Suppressor macrophage treated with lipopolysaccharide for 1 hour (primary cell): ENCODE measurements at places on chromosomes 7 and 10.

DNA sequence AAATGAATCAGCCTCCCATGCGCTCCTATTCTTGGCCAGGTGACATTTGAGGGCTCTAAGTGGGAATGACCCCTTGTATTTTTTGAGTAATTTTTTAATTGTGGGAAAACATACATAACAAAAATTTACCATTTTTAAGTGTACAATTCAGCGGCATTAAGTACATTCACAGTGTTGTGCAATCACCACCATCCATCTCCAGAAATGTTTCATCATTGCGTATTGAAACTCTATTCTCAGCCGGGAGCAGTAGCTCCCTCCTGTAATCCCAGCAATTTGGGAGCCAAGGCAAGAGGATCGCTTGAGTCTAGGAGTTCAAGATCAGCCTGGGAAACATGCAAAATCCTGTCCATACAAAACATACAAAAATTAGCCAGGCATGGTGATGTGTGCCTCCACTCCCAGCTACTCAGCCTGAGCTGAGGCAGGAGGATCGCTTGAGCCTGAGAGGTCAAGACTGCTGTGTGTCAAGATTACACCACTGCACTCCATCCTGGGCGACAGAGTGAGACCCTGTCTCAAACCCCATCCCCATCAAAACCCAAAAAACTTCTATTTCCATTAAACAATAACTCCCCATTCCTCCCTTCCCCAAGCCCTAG, 2.5 kb downstream of the ANTXRL start:
- DNase-seq = no peak

DNA sequence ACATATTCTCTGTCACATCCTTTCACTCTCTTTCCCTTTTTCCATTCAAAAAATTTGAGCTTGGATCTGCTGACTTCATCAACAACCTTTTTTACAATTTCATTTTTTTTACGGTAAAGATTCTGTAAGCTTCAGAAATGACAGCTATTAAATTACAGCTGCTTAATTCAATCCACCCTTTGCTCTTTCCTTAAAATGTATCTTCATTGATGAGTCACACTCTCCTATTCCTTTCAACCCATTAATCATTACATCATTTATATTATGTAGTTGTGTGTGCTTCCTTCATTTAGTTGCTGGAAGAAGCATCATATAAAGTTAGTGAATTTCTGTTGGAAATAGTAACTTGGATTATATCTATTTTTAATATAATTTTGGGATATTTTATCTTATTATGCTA, 67.1 kb upstream of the MAGI2 start:
- no peak for DNase-seq

- DNase-seq = no peak
Measured at GRCh38 chr7:82021036-82021435, 251.2 kb upstream of the HGF start.

GRCh38 chr7:95921543-95921942, 149.2 kb downstream of the DYNC1I1 start:
- peak; percentile 22 for DNase-seq

- DNase-seq = no peak
Measured at GRCh38 chr10:10092581-10092980, 925.1 kb upstream of the CELF2 start.

GRCh38 chr10:72024596-72024995, 60.4 kb downstream of the CHST3 start:
- no peak for DNase-seq

DNA sequence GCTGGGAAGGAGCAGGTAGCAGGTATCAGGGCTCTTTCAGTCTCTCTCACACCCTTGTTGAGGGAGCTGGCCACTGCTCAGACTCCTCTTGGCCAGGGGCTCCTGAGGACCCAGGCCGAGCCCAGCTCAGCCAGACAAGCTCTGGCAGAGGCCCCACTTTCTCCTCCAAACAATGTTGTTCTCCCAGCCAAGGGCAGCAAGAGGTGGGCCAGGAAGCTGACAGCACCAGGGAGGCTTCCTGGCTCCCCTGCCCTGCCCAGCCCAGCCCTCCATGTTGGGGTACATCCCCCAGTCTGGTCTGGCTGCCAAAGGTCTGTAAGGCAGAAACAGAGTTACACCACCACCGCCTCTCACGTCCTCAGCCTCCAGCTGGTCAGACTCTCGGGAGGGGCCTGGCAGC, 33.9 kb upstream of the COL13A1 start:
- DNase-seq = no peak

DNA sequence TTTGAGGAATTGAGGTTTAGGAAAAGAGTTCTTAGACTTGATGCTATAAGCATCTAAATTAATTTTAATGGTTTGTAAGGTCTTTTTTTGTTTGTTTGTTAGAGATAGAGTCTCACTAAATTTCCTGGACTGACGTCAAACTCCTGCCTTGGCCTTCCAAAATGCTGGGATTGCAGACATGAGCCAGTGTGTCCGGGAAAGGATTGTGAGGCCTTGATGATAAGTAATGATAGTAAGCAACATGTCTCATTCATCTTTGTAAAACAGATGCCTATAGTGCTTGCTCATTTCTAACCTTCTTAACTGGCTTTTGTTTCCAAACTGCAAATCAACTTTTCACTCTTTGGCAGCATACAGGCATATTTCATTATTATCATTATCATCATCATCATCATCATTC, 176.0 kb upstream of the KCND2 start:
- DNase-seq = no peak

- DNase-seq = no peak
Measured at GRCh38 chr7:55474944-55475854, 97.1 kb downstream of the VOPP1 start.

GRCh38 chr7:154844955-154845354, 158.0 kb downstream of the PAXIP1 start:
- DNase-seq = no peak

DNA sequence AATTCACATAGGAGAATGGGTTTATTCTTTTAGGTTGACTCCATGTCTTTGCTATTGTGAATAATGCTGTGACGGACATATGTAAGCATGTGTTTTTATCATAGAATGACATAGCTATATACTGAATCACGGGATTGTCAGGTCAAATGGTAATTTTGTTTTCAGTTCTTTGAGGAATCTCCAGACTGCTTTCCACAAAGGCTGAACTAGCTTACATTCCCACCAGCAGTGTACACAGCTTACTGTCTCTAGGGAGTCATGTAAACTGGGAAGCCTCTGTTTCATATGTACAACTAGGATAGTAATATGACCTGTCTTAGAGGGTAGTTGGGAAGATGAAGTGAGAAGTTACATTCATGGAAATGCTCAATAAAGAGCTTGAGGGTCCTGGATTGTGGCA, 6.8 kb upstream of the C10orf120 start:
- no peak for DNase-seq

DNA sequence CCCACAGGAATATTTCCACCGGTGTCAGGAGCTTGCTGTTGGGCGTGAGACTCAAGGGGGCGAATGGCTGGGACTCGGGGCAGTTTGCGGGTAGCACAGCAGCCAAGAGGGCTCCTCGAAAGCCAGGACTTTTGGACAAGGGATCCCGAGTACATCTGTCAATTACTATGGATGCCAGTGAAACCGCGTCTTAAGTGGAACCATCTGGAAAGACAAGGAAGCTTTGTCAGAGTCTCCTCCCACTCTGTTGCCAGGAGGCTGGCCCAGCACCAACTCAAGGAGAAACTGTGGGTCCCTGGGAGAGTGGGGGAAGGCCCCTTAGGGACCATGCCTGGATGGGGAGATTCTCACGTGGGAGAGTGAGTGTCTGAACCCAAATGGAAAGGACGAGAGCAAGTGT, 57.1 kb downstream of the C10orf143 start:
- no peak for DNase-seq

DNA sequence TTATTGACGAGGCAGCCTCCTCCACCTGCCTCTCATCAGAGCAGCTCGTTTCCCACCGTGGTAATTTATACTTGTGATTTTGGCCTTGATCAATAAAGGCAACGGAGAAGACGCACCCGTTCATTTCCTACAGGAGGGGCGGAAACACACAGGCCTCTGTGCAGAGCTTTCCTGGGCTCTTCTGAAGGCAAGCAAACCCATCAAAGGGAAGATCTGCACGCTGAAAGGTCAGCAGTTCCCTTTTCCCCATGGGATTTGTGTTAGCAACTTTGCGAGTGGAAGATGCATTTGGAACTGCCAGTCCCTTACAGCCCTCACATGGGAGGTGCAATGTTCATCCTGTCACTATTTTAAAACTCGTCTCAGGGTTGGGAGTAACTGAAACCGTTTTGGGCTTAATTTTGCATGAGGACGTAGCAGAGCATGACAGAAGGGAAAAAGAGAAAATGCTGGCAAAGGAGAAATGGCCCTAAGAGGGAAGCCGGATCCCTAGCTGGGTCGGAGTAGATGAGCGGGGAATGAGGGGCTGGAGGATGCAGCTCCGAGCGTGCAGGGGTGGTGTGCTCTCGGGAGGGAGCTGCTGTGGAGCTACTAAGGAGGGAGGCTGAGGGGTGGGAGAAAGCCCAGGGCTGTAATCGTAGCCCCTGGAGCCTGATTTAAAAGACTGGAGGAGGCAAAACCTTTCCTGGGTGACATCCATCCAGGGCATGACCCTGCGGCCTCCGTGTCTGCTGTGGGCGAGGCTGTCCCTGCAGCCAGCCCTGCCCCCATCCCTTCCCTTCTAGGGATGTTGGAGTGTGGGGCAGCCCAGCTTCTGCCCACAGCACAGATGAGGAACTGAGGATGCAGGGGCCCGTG, 111.1 kb upstream of the FAM20C start:
- peak; percentile 45 for DNase-seq

DNA sequence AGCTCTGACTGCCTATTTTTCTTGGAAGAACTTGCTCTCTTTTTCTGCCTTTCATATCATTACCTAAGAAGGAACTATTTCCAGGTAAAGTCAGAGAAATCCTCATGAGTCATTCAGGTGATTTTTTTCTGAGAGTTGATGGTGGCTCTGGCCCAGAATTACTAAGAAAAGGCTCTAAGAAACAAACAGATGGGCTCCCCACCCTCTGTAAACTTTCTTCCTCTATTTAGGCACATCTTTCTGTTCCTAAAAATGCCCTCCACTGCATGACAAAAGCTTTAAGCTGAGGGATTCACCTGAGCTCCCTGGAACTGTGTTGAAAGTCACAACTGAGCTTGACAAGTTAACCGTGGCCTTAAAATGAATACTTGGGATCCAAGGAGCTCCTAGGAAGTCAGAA, 1.6 kb downstream of the OLAH start:
- no peak for DNase-seq

DNA sequence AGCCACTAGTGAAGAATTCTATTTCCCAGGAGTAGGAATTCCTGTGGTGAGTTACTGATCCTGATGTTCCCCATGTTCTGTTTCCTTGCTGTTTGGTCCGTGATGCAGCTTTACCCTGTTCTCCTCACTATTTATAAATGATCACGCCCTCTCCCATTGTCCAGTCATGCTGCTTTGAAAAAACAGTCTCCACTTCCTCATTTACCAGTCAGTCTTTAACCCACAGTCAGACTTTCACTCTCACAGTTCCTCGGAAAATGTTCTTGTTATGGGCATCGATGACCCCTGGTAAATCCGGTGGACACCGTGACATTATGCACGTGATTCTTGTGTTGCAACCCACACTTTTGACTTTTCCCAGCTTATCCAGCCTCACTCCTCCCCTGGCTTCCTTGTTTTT, 14.4 kb downstream of the SCIN start:
- DNase-seq = peak; percentile 91

DNA sequence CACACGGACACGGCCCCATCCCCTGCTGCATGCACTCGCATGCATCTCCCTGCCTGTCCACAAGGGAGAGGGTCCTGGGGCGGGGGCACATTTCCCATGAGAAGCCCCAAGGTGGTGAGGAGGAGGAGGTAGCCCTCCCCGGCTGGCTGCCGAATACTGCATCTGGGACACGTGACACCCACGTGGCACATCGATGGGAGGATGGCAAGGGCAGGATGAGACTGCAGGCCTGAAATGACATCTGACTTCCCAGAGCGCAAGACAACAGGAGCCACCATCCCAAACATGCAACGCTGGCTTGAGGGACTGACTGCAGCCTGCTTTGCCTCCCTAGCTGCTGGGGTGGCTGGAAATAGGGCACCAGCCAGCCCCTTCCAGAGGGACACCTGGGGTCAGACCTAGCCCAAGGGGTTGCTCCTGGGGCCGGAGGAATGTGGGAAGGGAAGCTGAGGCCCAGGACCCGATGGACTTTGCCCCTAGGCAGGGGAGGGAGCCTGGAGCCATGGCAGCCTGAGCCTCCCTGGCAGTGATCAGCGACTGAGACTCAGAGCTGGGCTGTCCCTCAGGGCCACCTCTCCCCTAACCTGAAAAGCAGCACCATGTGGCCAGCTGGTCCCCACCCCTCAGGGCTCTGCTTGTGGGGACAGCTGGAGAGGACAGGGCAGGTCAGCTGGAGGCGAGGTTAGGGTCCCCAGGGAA, 16.1 kb downstream of the BUD23 start:
- DNase-seq = no peak

GRCh38 chr7:26587536-26587935, 276.9 kb downstream of the SKAP2 start:
- DNase-seq = no peak

GRCh38 chr10:35079763-35080162, 10.4 kb downstream of the CUL2 start:
- peak; percentile 22 for DNase-seq

GRCh38 chr7:106370542-106370941, 85.8 kb upstream of the NAMPT start:
- no peak for DNase-seq

- DNase-seq = no peak
Measured at GRCh38 chr10:3574451-3574850, 210.6 kb downstream of the KLF6 start.

DNA sequence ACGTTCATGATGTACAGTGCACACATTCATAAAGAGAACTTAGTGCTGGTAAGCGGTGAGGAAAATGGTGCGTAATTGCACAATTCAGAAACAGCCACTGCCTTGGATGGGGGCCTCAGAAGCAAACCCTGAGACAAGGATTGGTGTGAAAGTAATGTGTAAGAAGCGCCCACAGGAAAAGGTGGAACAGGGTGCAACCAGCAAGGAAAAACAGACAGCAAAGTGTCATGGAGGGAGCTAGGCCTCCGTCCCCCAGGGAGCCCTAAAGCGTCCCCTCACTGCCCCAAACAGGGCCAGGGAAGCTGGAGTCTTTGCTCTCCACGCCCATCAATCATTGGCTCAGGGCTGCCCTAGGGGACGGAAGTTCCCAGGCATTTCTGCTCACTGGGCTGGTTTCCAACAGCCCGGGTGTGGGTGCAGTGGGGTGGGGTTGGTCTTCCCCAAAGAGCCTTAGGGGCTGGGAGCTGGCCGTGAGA, 9.6 kb upstream of the C10orf105 start:
- peak; percentile 83 for DNase-seq

- DNase-seq = no peak
Measured at GRCh38 chr10:90958781-90959180, 37.9 kb upstream of the ANKRD1 start.

- no peak for DNase-seq
Measured at GRCh38 chr7:130875-131780, 61.2 kb upstream of the FAM20C start.

- DNase-seq = no peak
Measured at GRCh38 chr10:88200312-88201032, 337.0 kb downstream of the PTEN start.

GRCh38 chr7:111290419-111290818, 199.5 kb downstream of the LRRN3 start:
- no peak for DNase-seq

- DNase-seq = no peak
Measured at GRCh38 chr10:44389150-44389549, 4.3 kb upstream of the CXCL12 start.
